ENCODE measurements at places on chromosomes 3 and 15.

- DNase-seq: no peak
Measured at GRCh38 chr3:13894096-13894806, 14.4 kb upstream of the WNT7A start.

- no peak for DNase-seq
Measured at GRCh38 chr15:61057376-61057775, 171.7 kb downstream of the RORA start.

GRCh38 chr3:12934431-12934830, 93.1 kb upstream of the RPL32 start:
- no peak for DNase-seq

- DNase-seq: no peak
Measured at GRCh38 chr15:60975952-60976351, 253.2 kb downstream of the RORA start.

DNA sequence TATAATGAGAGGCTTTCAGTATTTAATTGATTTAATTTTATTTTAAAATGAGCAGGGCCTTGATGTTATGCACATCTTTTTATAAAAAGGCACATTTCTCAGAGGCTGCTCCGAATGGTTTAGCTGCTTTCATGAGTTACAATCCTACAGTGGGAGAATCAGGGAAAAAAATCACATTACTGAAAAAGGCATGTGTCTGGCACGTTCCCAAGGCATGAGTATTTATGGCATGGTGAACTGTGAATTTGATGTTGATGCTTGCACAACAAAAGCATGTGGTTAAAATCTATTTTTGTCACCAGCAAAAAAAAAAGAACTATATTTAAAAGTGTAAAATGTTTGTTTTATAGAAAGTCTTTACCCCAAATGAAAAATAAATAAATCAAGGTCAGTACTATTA, 485.2 kb upstream of the ROBO2 start:
- DNase-seq: peak; percentile 78

- no peak for DNase-seq
Measured at GRCh38 chr15:32091505-32092380, 61.4 kb downstream of the CHRNA7 start.

GRCh38 chr3:186330772-186331460, 31.1 kb downstream of the DGKG start:
- DNase-seq: peak; percentile 48

- no peak for DNase-seq
Measured at GRCh38 chr15:59278120-59278519, 71.5 kb downstream of the LDHAL6B start.

GRCh38 chr3:8565376-8565775, 63.8 kb downstream of the LMCD1 start:
- no peak for DNase-seq

DNA sequence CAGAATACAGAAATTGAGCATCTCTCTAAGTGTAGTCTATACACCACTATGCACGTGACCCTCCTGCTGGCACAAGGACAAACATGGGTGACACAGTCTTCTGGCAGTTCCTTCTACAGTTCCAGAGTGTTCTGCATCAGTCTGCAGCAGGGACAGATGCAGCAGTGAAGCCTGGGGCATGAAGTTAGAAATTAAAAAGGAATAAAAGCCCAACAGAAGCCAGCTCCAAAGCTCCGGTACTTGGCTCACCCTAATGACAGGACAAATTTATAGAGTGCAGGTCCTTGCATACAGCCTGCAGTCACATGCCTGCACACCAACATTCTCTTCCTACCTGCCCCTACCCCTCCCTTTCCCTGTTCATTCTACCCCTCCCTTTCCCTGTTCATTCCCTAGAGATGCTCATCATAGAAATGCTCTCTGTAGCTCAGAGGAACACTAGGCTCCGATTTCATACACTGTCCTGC, 15.0 kb downstream of the UACA start:
- DNase-seq: no peak

DNA sequence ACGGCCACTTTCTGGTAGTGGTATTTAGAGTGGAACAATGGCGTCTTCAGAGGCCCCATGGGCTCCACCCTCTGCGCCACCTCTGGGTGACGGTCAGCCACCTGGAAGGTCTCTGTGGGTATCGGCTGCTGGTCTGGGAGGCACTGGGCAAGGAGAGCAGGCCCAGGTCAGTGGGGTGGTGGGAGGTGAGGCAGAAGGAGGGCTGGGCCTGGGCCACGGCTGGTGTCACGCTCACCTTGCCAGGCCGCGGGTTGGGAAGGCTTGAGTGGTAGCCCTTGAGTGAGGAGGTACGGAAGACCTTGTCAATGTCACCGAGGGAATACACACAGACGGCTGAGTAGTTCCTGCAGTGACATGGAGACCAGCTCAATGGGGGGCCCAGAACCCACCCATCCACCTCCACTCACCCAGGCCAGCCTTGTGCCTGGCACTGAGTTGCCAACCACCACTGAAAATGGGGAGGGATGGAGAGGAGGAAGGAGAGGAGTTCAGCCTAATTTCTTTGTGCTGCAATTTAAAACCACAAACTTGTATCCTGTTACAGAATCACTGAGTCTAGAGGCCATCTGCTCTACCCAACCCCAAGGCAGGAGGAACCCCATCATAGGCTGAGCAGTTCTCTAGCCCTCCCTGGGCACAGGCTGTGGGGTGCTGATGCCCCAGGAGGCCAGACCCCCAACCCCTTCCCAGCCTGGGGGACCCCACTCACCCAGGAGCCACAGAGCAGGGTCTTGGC, 19.0 kb downstream of the SEMA7A start:
- peak; percentile 64 for DNase-seq

- peak; percentile 73 for DNase-seq
Measured at GRCh38 chr3:106533788-106534160, 665.0 kb upstream of the CBLB start.

GRCh38 chr15:29225534-29226234, 43.9 kb downstream of the NSMCE3 start:
- no peak for DNase-seq

- no peak for DNase-seq
Measured at GRCh38 chr3:61288446-61288845, 37.2 kb upstream of the FHIT start.

- DNase-seq: no peak
Measured at GRCh38 chr3:172224560-172225214, 185.3 kb downstream of the FNDC3B start.

- DNase-seq: peak; percentile 33
Measured at GRCh38 chr3:183698756-183699155, 1.2 kb downstream of the YEATS2 start.

DNA sequence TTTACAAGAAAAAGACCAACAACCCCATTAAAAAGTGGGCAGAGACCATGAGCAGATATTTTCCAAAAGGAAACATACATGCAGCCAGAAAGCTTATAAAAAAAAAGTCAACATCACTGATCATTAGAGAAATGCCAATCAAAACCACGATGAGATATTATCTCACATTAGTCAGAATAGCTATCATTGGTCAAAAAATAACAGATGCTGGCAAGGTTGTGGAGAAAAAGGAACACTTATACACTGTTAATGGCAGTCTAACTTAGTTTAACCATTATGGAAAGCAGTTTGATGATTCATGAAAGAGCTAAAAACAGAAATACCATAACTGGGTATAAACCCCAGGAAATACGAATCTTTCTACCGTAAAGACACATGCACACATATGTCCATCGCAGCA, 76.3 kb downstream of the SUCNR1 start:
- DNase-seq: no peak

DNA sequence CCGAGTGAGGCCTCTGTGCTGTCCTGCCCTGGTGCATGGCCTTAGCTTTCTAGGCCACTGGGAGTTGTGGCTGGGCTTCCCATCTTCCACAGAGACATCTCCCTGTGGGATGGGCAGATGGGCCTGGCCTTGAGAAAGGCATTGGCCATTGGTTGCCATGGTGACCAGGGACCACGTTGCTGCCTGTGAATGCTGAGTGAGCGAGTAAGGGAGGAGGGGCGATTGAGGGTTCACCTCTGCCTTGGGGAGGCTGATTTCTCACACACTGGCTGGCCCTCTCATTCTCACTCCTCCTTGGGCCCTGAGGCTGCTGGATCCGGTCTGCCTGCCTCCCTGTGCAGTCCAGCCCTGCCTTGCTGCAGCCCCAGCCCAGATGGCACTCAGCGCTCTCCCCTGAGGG, 26.4 kb upstream of the DOCK3 start:
- no peak for DNase-seq

- no peak for DNase-seq
Measured at GRCh38 chr3:35422836-35423601, 216.3 kb upstream of the ARPP21 start.

DNA sequence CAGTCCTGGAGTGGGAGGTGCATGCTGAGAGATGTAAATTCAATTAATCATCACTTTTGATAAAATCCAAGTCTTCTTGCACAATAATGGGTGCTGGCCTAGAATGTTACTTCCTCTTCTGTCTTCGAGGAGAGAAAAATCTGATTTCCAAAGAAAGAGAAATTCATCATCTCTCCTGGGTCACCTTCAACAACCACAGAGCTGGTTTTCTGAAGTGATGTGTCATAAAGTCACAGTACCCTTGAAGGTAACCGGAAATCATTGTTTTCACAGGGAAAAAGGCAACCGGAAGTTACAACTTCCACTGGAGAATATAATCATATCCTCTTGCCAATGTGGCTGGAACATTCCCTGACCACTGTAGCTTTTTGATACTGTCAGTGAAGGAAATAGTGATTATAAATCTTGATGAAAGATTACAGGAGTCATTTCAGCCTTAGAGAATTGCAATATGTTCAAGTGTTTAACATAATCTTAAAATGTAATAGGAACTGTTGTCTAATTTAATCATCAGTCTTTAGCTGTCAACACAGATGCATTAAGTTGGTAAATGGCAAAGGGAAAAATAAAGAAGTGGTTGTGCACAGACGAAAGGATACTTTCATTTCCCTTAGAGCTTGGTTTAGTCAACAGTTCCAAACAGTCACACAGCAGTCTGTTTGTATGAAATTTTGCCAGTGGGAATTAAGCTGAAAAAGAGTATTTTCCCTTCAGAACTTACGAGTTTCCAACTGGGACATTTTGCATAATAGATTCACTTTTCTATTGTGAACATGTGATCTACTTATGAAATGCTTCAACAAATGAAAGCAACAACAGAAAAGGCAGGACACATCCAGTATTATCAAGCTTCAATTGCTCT, 106.5 kb upstream of the SLC4A7 start:
- DNase-seq: peak; percentile 87

DNA sequence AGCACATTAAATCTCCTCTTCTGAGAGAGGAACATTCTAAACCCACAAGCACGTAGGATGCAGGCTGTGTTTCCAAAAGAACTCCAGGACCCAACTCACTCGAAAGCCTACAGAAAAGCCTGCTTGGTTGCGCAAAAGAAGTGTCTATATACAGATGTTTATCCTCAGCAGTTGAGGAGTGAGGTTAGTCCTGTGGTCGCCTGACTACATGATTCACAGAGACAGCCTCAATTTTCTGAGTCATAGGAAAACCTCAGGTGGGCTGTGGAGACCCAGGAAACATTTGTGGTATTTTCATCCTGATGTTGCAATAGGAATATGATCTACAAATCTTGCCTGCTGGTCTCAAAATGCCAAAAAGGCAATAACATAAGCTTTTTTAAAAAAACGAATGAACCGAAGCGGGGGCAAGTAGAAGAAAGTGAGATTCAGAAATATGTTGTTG, 183.8 kb upstream of the THRB start:
- DNase-seq: peak; percentile 99

DNA sequence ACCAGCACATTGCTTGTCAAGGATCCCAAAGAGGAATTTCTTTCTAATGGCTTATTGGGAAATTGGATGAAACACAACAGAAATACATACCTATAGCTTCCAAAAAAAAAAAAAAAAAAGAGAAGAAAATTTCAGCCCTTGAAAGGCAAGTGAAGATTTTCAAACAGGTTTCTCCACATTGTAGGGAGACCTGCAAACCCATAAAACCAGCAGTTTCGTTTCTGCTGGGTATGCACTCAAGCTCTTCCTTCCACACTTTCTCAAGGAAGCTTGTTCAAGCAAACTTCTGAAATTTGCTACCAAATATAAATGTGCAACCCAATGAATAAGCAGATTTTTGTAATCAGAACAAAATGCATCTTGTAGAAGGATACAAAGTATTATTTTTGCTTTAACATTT, 15.9 kb upstream of the SH3BP5 start:
- no peak for DNase-seq

- DNase-seq: no peak
Measured at GRCh38 chr3:147425388-147425850, 16.3 kb downstream of the ZIC1 start.

DNA sequence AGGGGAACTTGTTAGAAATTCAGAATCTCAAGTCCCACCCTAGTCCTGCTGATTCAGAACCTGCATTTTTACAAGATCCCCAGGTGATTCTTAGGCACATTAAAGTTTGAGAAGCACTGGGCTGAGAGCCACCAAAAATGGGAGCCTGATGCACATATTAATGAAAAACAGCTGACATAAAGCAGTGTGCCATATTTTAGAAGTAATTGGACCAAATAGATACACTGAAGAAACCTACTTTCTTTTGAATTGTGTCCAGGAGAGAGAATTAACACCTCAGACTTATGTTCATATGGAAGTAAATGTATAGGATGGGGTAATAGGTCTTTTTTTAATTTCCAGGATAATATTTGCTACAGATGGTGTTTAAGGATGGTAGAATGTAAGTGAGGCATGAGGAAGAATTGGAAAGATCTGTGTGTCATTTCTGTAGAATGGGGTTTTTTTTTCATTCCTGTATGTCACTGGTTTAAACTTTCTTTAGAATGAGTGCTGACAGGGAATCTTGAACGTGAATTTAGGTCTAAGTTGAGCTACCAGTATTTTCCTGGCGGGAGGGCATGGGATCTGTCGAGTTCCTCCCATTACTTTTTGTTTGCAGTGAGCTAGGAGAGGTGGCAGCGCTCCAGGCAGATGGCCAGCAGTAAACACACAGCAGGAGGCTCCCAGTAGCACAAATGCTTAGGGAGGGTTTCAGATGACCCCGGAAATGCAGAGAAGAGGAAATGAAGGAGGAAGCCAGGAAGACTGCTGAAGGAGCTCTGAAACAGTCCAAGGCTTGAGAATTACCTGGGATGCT, 185.6 kb downstream of the PLCL2 start:
- no peak for DNase-seq

- no peak for DNase-seq
Measured at GRCh38 chr3:65400899-65401298, 637.8 kb downstream of the MAGI1 start.

DNA sequence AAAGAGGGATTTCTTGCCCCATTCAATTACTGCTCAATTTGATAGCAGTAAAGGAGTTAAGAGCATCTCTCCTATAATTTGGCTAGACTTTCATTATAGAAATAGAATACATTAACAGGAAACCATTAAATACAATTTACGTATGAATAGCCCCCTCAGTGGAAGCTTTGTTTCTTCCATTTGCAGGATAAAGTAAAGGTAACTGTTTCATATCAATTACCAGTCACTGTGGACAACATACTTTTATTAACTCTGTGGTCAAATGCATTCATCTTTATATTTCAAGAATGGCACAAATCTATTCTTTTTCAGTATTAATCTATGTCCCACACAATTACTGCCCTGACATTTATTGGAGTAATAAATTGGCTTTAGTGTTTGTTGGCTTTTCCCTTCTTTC, 613.4 kb downstream of the NLGN1 start:
- DNase-seq: no peak

DNA sequence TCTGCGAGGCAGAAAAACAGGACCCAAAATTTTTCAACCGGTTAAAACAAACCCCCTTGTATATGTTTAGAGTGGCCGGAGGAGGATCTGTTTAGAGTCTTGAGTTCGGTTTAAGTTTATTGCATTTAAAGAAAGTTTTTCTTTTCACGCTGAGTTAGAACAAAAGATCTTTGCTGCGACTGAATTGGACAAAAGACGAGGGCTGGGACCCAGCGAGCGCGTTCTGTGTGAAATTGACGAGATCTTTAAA, 9.8 kb downstream of the NR2F2 start:
- no peak for DNase-seq

GRCh38 chr15:70596354-70597055, 166.9 kb downstream of the UACA start:
- DNase-seq: peak; percentile 94
